Choroid plexus epithelial cell (primary cell): ENCODE measurements at places on chromosomes 7 and 10.

DNA sequence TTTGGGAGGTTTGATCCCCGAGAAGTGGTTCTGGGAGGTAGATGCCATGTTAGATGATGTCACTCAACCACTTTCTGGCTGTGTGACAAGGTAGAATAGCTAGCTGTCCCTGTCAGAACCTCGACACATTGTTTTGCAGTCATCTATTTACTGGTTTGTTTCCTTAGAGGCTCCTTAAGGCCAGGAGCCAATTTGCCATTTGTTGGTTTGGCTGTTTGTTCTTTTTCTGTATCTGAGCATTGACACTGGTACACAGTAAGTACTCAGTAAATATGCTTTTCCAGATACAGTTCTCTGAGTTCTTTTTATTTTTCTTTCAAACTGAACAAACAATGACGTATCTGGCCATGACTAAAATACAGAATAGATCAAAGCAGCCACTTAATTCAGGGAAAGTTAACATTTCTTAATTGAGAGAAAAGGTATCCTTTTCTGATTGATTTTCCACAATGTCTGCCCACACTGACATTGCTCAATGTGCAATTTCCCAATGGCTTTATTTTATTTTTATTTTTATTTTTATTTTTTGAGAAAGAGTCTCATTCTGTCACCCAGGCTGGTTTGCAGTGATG lies 121.6 kb downstream of the SPAG6 start:
- DNase-seq = no peak

- DNase-seq = peak; percentile 41
Observed at GRCh38 chr10:3978761-3979160, 193.8 kb upstream of the KLF6 start.

DNA sequence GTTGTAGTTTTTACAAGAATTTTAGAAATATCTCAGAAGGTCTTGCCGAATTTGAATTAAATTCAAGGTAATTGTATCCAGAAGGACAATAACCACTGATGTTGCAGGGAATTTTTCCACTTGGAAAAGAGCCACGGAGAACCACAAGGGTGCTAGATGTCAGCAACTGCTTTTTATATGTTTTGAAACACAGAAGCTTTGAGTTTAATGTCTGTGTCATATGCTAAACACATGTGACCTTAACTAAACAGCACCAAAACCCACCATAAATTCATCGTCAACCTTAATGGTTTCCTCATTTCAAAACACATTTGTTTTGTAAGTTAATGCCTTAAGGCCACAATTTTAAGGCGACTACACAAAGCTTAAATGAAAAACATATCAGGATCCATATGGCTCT lies 106.9 kb downstream of the COL28A1 start:
- peak; percentile 76 for DNase-seq

- no peak for DNase-seq
Observed at GRCh38 chr7:63899691-63900393, 98.8 kb upstream of the ZNF722 start.

DNA sequence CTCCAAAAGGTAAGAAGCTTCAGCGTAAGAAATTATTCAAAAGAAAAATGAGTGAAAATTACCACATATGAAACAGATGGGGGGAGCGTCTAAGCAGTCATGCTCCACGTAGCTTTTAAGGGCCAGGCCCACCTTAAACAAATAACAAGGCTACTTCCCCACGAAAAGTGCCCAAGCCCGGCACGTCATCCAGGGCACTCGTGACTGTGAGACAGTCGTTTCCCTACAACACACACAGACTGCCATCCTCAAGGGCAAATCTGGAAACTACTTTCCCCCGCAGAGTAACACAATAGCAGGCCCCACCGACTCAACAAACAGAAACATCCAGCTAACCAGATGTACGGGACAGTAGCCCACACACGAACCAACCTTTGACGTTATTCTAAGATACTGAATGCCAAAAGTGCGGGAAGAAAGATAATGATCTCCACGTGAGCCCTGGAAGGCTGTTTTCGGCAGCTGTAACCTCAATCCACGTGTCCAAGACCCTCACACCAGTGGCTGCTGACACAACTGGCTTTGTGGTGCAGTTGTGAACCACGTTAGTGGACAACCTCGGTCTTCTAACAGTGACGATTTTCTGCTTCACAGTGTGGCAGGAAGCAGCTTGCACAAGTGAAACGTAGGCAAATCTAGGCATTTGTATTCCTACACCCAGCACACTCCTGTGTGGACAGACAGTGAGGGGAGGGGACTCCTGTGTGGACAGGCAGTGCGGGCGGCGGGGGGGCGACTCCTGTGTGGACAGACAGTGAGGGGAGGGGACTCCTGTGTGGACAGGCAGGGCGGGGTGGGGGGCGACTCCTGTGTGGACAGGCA lies 251.7 kb downstream of the ZMYND11 start:
- no peak for DNase-seq

GRCh38 chr7:144414815-144415214 lies 11.3 kb upstream of the NOBOX start:
- no peak for DNase-seq

- no peak for DNase-seq
Observed at GRCh38 chr7:154576604-154577003, 426.3 kb downstream of the PAXIP1 start.

DNA sequence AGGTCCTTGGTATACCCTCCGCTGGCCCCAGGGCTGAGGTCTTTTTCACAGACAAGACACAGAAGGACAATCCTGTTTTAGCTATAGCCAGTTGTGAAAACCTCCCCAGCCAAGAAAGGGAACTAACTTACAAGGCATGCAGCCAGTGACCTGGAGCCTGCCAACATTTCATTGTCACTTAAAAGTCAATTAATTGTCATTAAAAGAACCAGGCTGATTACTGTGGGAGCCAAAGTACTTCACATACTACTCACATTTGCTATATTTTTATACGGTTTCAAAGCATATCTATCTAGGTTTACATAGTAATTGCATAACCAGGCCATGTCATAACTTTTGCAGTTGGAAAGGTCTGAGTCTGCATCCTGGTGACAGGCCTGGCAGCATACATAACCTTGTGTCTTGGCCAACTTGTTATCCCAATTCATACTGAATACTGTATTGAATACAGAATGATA lies 31.1 kb downstream of the NRBF2 start:
- peak; percentile 31 for DNase-seq

DNA sequence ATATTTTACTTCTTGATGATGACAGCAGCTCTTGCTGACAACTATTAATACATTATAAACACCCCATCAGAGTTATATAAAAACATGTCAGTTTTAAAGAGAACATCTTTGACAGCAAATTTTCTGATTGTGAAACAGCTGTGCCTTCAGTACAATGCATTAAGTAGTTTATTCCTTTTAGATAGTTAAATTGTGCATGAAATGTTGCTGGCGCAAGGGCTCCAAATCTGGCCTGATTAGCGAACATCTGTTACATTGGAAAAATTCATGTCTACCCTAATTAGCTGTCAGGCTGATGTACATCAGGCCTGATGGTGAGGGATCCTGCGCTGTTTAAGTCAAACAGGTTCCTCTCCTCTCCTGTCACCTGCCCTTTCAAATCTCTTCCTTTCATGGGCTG lies 171.9 kb upstream of the SP8 start:
- DNase-seq = no peak

DNA sequence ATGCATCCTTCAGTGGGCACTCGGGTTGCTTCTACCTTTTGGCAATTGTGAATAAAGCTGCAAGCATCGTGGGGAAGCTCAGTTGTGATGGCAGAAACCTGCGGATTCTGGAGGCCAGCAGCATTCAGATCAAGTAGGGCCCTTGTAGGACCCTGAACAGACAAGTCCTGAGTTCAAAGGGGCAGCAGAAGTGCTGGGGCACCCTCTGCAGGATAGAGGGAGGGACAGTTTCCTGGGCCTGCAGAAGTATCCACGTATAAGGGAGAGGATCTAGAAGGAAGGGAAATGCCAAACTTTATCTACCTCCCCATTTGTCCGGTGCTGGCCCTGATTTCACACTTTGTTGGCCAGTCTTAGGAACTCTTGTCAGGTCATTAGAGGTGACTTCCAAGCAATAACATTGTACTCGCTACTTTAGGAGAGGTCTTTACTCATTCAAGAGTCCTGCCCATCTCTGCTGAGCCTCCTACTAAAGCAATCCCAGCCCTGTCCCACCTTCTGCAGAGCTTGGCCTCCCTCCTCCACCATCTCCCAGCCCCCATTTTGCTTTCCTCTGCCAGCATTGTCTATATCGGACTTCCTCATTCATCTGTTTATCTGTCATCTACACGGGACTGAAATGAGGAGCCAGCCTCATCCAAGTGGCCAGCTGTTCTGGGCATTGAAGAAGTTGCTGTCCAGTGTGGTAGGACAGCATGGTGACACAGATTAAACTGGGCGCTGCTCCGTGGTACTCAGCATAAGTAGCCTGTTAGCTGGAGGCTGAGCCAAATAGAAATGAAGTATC lies 26.6 kb upstream of the R3HCC1L start:
- DNase-seq = no peak

GRCh38 chr7:127789031-127789430 lies 137.0 kb downstream of the SND1 start:
- no peak for DNase-seq
